Bone marrow (tissue), 2 donors: ENCODE measurements at places on chromosomes 1 and 21.

DNA sequence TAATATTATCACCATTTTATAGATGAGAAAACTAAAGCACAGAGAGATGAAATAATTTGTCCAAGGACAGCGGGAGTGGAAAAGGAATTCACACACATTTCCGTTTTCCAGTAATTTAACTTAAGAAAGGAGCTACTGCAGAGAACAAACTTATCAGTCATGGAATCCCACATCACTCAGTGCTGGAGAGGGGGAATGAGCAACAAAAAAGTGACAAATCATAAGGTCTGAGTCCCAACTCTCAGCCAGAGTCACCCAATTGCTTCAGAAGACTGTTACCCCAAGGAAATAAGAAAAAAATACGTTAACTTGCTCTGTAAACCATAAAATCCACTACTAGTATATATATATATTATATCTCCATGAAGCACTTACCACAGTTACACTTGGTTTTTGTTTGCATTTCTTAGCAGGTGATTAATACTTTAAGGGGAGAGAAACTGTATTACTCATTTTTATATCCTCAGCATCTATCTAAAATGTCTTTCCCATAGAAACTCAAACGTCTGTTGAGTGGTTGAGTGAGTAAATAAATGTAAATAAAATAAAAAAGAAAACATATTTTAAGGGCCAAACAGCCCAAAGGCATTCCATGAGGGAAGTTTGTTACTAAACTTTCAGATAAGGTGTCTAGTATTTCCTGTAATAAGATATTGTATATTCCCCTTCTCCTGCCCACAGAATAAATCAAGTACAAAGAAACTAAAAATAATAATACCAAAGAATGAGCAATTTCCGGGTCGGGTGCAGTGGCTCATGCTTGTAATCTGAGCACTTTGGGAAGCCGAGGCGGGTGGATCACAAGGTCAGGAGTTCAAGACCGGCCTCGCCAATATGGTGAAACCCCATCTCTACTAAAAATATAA is 76.8 kb downstream of the SLC45A1 start:
- DNase-seq: no peak

- no peak for DNase-seq
These were observed 245.8 kb downstream of the PLA2G4A start for GRCh38 chr1:187074445-187075048.

DNA sequence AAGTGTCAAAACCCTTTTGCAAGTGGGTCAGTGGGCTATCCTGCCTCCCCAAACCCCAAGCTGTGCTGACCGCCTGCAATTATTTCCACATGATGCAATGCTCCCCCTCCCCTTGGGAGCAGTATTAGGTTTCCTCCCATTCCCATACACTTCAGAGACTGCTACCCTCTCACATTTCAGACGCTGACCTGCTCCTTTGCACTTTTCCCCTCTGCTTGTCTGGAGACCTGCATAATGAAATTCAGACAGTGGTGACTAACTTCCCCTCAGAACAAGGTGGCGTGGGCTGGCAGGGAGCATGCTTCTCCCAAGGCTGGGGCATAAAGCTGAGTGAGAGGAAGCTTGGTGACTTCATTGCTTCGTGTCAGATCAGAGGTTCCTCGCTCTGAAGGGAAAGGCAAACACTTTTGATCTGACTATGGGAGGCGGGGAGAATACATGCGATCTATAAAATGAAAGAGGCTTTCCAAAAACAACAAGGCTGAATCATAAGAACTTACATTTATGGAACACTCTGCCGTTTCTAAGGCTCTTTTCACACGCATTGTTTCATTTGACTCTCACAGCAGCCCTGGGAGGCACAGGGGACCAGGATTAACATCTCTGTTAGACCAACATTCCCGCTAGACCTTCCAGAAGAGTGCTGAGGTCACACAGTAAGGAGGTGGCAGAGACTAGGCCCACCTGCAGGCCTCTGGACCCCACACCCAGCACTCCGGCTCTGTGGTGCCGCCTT is 27.5 kb upstream of the ROR1 start:
- no peak for DNase-seq

DNA sequence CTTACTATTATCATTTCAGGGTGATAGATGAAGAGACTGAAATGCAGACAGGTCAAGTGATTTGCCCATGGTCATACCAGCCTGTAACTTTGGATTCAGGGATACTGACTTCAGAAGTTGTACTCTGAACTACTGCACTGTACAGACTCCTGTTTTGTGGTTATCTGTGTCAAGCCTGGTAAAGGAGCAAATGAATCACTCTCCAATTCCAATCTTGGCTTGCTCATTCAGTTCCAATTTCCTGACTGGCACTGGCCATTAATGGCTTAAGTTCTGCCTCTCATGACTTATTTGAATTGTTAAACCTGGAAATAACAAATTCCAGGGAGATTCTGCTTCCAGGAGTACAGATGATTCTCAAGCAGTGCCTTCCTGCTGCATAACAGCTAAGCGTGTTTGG is 45.4 kb upstream of the PLD5 start:
- no peak for DNase-seq

GRCh38 chr21:45640001-45640887 is 3.3 kb upstream of the PCBP3 start:
- no peak for DNase-seq

DNA sequence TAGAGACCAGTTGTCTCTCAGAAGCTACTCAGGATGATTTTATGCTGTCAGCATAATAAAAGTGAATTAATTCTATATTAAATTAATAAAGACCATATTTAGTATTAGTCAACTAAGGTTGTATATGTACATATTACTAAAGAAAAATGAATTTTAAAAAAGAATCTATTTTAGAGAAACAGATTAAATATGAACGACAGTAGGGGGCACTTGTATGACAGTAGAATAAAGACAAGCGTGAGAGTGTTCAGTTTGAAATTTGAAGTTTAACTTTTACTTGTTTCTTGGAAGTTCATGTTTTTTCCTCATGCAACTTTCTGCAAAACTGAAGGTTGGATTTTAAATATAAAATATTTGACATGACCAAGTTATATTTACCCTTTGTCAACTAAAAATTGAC is 67.9 kb upstream of the MACF1 start:
- no peak for DNase-seq

DNA sequence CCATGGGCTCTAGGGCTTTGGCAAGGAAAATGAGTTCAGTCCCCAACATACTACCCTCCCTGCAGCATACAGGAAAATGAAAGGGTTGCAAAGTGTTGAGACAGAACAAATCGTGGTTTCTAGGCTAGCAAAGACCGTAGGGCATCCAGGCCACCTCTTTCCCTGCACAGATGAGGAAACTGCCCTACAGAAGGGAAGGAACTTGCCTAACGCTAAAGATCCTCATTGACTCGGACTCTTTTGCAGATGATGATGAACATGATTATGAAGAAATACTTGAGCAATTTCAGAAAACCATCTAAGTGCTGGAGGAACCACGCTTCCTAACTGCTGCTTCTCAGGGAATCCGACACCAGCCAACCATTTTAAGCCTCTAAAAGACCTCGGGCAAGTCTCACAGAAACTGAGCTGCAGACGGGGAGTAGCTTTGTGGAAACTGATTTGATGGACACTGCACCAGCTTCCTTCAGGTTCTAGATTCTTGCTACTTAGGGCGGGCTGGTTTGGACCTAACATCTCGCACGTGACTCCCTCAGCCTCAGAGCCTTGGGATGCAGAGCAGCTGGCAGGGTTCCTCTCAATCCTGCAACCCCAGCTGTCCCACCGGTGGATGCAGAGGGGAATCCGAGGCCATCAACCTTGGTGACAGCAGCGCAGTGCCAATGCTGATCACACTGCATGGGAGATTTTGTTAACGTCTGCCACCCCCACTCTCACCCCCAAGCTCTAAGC is 13.4 kb downstream of the THEMIS2 start:
- no peak for DNase-seq

DNA sequence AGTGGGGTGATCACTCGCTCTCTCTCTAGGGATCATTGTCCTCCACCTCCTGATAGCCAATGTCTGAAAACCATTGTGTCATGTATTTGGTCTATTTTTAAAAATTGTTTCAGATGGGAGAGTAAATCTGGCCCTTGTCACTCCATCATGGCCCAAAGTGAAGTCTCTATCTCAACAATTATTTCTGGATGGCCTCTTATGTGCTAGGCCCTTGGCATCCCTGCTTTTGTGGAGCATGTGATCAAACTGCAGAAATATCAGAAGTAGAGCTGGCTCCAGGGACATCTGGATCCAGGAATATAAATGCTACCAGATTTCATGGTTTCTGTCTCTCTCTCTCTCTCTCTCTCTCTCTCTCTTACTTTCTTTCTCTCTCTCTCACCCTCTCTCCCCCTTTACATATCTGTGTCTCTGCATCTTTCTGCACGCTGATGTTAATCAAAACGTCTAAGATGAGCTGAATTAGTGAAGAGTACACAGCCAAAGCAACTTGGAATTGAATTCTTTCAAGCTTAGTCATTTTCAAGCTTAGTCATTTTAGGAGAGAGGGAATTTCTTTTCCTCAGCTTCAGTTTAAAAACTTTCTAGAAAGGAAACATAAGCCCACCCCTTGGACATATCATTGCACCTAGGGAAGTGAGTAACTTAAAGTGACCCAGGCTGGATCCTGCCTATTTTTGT is 47.4 kb upstream of the DOCK7 start:
- no peak for DNase-seq

GRCh38 chr1:67214420-67215174 is 48.3 kb downstream of the IL23R start:
- DNase-seq: no peak

DNA sequence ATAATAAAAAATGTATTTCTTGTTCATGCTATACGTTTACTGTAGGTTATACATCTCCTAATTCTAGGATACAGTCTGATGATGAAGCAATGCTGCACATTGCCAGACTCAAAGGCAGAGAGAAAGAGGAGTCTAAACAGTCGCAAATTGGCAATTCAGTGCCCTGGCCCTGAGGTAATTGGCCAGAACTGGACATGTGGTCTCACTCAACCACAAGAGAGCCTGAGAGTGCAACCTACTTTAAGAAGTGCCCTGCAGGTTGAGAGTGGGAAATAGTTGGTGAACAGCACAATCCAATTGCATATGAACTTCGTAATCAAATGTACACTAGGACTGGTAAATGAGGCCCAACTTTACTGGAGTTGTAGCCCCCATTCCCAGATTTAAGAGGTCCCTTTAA is 5.0 kb upstream of the SLC35A3 start:
- DNase-seq: no peak

DNA sequence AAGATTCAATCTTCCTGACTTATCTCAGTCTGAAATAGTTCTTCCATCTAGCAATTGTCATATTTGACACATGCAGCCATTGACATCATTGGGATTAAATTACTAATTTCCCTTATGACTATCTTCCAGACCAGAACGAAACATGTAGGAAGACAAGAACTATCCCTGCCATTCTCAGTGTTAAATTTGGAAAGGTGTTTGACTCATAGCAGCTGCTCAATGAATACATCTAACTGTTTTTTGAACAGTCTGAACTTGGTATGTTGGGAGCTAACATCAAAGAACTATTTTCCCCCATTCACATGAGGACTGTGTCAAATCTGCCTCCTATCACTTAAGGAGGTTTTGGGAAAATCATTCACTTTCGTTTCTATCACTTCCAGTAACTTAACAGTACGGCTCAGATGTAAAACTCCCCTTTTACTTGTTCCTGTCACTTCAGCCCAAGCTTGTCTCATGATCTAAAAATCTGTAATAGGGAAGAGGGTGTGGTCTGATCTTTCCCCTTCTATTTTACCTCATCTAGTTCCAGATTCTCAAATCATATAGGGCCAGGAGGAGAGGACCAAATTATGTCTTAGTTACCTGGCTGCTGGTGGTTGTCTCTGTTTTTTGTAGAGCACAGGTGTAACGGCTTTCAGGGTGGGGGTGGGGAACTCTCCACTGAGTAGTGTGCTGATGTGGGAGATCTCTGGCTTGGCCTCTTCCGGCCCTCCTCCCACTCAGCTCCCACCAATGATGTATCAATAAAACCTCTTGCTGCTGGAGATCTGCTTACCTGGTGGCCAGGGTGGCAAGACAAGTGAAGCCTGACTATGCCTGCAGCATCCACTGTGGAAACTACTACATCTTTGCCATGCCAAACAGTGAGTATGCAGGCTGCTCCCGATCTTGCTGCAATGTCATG is 26.2 kb upstream of the SLAMF1 start:
- DNase-seq: no peak

DNA sequence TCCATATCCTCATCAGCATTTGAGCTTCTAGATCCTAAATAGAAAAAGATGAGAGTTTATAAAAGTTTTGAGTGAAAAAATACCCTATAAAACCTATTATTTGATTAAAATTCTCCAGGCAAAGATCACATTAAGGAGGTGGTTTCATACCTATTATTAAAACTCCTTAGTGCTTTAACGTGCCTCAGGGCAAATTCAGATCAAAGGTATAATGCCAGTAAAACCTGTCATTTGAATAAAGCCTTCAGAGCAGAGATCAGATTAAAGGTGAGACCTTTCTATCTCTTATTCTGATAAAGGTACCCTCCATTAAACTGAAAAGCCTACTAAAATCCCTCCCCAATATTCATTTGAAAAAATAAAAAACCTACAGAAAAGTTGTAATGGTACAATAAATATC is 34.3 kb upstream of the TRIM33 start:
- no peak for DNase-seq

DNA sequence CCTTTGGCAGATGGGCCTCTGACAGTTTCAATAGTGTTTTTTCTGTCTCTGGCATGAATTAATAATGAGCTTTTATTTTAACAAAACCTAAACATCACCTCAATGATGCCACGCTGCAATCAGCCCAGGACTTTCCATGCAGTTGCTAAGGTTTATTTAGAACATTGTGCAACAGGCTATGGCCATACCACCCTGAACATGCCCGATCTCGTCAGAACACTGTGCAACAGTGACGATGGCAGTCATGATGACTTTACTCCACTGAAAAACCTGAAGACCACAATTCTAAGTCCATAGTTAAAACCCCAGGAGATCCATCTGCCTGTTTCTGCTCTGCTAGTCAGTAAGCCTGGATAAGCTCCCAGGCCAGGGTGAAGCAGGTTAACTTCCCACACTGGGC is 310.0 kb downstream of the PBX1 start:
- no peak for DNase-seq

- DNase-seq: no peak
These were observed 66.5 kb downstream of the PLXNA2 start for GRCh38 chr1:208177656-208178055.

- peak; percentile 53 for DNase-seq
These were observed at the start of the genes MRPS6 and SLC5A3 for GRCh38 chr21:34073032-34073748. Gene MRPS6 (plus strand): TSS chr21:34073578. CDS start chr21:34073701, 123 bp downstream. Gene SLC5A3 (plus strand): TSS chr21:34073578. CDS start chr21:34095199, 21,621 bp downstream.

DNA sequence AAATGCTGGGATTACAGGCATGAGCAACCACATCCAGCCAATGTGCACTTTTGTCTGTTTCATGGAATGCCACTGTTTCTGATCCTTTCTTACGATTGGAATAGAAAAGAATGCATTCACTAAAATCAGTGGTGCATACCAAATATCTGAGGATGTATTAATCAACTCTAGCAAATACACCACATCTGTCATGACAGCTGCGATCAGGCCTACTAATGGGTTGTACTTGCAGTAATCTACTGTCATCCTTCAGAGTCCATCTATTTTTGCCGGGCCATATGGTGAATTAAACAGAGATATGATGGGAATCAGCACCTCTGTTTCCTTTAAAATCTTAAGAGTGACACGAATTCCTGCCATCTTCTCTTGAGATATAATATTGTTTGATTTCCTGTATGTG is 8.5 kb upstream of the USP1 start:
- no peak for DNase-seq

GRCh38 chr1:100657876-100658715 is 61.4 kb upstream of the VCAM1 start:
- DNase-seq: no peak

GRCh38 chr1:200786788-200787187 is 48.1 kb downstream of the CAMSAP2 start:
- DNase-seq: no peak
